Hepatocyte (in vitro differentiated cells): ENCODE measurements at places on chromosomes 5 and 9.

GRCh38 chr5:127306036-127306435 lies 15.4 kb downstream of the MEGF10 start:
- DNase-seq = no peak

GRCh38 chr9:123450098-123450770 lies 94.2 kb downstream of the CRB2 start:
- DNase-seq = no peak

- no peak for DNase-seq
Observed at GRCh38 chr5:91177085-91177484, 206.0 kb downstream of the ARRDC3 start.

- no peak for DNase-seq
Observed at GRCh38 chr9:94300470-94301301, 27.8 kb downstream of the NUTM2F start.

DNA sequence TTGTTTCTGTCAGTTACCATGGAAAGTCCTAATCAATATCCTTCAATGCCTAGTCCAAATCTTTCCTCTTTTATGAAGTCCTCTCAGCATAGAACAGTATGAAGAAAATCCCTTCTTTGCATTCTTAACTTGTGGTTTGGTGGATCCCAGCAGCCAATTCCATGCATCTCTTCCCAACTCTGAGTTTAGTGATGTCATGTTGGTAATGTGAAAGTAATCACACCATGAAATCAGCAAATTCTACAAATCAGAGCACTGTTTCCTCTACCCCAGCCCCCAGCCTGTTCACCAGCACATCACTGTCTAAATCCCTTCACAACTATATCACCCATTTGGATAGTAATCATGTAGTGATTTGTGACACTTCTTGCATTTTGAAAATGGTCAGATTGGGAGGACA lies 4.7 kb upstream of the C1QTNF2 start:
- DNase-seq = no peak
